ENCODE measurements at places on chromosomes 2 and 18.

DNA sequence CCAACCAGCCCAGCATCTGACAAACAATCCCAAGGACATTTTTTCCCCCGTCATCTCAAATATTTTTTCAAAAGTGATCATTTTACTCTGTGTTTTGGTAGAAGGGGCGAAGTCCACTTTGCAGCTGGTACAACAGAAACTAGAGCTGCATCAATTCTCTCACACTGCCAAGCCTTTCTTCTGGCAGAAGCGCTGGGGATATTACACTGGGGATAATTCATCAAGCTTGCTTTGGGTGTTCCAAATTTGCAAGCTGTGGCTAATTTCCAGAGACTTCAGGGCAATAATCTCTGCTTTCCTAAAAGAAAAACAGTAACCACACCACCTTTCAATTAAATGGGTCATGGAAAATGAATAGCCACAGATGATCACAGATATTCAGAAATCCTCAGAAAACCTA lies 238.3 kb downstream of the SLC8A1 start:
- DNase-seq = no peak

DNA sequence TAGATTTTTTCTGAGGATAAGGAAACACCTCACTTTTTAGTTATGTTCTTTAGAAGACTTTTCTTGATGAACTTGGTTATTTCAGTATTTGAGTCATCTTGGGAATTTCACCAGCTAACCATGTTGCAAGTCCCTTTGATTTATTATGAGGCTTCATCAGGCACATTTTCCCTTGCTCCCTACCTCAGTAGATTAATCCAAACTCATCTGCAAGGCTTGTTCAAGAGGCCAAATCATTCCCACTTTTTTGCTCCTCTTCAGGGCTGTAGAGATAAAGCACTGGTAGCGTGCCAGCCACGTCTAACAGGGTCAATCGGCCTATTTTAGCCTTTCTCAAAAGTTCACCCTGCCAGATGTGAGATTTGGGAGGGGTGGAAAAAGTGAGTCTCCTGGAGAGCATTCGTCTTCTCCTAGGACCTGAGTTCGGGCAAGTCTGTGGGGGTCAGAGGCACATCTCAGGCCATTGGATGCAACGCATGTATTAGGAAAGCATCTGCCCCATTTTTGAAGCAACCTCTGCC lies 120.3 kb downstream of the RDH14 start:
- DNase-seq = no peak

GRCh38 chr2:149552226-149552625 lies 35.3 kb downstream of the MMADHC start:
- DNase-seq = no peak

DNA sequence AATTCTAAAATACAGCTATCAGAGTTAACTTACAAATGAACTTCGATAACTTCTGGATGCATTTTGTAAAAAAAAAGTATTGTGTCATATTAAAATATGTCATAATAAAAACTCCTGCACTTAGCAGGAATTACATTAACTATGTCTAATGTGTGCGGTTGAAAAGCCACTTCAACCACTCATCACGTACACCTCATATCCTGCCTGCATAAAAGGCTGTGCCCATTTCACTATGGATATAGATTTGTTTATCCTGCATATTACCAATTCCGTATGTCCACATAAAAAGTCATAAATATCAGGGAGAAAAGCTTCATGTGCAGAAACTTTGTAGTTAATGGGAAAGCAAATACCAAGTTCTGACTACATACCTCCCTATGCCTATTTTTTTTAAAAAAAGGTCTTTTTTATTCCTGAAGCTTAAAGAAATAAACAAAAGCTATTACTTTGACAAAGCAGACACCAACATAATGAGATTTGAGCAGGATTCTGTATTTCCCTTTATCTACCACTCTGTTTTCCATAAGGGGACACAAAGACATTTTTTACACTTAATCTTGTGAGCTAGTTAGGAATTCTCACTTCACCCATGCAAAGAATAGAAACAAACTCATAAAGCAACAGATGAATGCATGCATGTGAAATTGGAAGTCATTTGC lies 96.1 kb downstream of the PPP1R1C start:
- no peak for DNase-seq

GRCh38 chr2:45763255-45763654 lies 111.8 kb downstream of the PRKCE start:
- DNase-seq = no peak

DNA sequence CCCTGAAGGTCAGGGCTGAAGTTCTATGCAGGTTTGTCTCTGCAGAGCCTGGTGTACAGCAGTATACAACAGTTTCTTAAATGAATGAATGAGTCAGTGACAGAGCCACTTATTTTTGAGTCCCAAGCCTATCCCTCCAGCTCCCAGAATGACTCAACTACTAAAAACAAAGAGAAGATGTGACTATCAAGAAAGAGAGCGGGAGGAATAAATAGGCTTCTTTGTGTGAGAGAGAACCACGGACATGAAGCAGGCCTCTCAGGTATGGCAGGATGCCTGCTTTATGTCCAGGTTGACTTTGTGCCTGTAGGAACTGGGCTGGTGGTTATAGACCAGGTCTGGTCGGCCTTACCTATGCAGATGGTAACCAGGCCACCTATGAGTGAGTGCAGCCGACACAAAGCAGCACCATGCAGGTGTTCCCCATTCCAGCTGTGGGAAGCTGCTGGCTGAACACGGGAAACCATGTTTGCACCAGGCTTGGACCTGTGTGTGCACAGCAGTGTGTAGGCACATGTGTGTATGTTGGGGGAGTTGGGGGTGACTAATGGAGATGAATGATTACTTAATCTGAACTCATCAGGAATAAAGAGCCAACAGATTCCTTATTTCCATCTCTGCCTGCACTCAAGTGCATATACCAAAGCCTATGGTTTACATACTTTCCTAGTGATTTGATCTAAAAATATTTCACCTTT lies 171.0 kb downstream of the OSR1 start:
- DNase-seq = peak; percentile 74

DNA sequence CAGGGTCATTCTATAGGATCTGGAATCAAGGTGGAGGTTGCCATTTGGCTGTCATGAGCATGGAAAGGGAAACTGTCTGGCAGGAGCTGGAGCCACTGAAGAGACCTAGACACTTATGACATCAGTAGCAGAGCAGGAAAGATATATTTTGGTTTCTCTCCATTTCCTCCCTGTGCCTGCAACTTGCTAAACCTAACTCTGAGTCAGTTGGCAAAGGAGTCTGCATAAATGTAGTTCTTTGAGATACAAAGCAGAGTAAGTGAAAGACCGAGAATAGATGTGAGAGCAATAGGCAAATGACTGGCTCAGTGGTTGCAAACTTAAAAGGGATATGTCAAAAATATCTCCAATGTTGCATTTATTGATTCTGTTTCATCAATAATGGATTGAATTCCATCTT lies 757.7 kb downstream of the KCNJ3 start:
- DNase-seq = no peak

- DNase-seq = no peak
Observed at GRCh38 chr2:232800166-232800565, 23.8 kb upstream of the KCNJ13 start.

- no peak for DNase-seq
Observed at GRCh38 chr18:32060026-32060425, 31.6 kb upstream of the RNF138 start.

DNA sequence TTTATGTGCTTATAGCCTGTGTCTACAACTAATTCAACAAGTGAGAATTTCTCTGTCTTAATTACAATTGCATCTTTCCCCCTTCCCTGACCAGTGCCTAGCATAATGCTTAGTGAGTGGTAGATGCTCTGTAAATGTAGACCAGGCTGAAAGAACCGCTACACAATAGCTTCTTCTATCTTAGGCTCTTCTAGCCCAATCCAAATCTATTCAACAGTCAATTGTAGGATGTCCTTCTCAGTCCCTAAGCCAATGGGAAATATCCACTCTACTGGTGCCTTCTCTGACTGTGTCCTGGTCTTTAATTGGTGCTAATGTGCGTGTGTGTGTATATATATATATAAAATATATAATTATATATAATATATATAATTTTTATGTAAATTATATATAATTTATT lies 34.1 kb upstream of the GCC2 start:
- DNase-seq = no peak

DNA sequence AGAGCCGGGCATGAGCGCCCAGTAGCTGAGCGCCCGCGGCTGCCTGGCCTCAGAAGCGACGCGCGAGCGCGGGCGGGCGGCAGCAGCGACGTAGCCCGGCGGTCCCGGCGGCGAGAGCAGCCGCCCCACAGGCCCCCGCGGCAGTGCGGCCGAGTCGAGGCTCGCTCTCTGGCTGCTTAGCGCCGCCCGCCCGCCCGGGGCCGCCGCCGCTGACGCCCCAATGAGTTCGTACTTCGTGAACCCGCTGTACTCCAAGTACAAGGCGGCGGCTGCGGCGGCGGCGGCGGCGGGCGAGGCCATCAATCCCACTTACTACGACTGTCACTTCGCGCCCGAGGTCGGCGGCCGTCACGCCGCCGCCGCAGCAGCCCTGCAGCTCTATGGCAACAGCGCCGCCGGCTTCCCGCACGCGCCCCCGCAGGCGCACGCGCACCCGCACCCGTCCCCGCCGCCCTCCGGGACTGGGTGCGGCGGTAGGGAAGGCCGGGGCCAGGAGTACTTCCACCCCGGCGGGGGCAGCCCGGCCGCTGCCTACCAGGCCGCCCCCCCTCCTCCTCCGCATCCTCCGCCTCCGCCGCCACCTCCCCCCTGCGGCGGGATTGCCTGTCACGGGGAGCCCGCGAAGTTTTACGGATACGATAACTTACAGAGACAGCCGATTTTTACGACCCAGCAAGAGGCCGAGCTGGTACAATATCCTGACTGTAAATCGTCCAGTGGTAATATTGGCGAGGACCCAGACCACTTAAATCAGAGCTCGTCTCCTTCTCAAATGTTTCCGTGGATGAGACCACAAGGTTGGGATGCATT lies 847 bp downstream of the HOXD8 start:
- DNase-seq = peak; percentile 42

DNA sequence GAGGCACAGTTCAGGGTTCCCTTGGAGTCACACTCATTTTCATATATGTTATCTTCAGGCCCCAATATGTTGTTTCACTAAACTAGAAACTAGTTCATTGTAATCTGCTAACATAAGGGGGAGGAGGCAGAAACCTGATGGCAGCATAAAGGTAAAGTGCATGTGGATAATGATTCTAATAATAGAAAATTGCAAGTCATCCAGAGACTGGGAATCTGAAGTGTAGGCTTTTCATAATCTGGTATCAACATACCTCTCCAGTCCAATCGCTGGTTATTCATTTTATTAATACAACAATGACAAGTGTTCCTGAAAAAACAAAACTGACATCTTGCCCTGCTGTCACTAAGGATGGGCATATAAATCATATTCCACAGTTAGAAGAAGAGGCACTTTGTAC lies 326.3 kb upstream of the ZNF804A start:
- DNase-seq = no peak

- DNase-seq = no peak
Observed at GRCh38 chr2:29247336-29247914, 132.2 kb downstream of the CLIP4 start.

DNA sequence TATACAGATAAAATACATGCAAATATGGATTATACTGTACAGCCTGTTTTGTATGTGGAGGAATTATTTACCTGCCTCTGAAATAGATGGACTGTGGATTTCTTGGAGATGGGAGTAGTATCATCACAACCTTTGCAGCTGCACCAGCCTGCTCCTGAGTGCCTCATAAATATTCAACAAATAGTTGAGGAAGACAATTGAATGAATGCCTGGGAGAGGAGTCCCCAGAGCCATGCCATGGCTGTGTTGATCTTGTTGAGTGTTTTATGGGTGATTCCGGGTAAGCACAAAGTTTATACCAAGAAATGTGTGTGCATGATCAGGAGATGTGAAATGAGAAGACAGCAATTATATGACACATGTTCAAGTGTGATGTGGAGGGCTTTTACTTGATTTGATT lies 225.0 kb downstream of the FHOD3 start:
- DNase-seq = no peak

DNA sequence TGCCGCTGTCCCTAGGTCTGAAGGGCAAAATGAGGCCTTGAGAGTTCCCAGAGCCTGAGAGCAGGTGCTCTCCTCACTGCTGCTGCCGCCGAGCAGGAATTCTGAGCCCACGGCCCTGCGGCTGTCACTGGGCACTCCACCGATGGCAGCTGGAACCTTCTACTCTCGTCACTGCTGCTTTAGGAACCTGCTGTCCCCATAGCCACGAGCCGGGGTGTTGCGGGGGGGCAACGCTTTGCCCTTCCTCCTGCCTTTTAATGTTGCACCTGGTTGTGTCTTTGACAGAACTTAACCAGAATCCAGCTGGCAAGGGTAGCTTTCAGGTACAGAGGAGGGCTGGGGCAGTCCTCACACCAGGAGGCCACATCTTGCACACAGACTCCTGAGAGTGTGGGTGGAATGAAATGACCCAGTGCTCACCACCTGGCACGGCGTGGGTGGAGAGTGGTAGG lies 32.3 kb downstream of the NCK2 start:
- DNase-seq = no peak

- DNase-seq = peak; percentile 59
Observed at GRCh38 chr2:223101340-223102039, 49.5 kb downstream of the KCNE4 start.

DNA sequence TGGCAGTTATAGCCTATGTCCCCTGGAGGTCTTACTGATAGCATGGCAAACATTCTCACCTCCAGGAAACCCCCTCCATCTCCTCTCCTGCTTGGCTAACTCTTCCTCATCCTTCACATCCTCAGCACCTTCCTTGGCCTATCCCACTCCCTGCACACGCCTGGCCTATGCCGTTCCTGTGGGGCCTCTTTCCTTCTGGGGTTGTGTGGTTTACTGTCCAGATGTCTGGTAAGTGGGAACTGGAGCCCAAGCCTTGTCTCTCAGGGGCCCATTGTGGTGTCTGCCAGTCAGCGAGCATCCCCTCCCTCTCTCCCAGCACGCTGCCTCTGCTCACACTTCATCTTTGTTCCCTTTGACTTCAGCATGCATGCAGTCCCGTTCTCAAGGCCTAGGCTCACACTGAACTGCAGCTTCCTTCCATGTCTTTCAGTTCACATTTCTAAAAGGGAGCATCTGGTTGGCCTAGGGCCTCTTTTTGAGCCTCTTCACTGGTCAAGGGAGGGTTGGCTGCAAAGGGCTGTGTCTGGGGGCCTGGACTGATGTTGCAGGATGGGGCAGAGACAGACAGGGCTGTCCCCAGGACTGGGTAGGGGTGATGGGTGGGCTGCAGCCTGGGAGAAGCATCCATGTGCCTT lies 13.1 kb downstream of the SPR start:
- no peak for DNase-seq

DNA sequence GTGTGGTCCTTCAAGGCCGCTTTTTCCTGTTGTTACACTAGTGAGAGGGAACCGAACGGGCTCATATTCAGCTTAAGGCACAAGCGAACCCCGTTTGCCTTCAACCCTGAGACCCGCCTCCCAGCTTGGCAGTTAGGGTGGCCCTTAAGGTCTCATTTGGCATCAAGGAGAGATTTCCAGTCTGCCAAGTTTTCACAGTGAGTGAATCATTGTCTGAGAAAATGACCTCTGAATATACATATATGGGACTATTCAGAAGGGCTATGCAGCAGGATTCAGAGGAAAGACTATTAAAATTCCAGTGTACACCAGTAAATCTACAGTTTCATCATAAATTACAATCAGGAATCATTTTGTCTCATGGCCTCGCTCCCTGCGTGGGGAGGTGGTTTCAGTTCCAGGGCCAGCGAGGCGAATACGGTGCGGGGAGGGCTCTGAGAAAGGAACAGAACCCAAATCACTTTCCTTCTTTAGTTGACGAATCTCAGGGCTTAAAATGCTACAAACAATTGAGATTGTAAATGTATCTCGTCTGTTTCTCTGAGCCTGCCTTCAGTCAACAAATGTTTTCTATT lies 231.4 kb downstream of the FAM210A start:
- no peak for DNase-seq

GRCh38 chr2:113848758-113849415 lies 41.0 kb upstream of the ACTR3 start:
- DNase-seq = no peak

Data from COLO829 (cell line).